ENCODE measurements at places on chromosomes 5 and 9. TPM values are rescaled to one million over a fixed set of nuclear protein-coding genes. Genes with fewer than 3 reads are reported as not detected.
A peak's percentile ranks its signal among the peaks of the same experiment; 100 is the strongest.

CBY3 gene
- not detected for total RNA-seq

DNA sequence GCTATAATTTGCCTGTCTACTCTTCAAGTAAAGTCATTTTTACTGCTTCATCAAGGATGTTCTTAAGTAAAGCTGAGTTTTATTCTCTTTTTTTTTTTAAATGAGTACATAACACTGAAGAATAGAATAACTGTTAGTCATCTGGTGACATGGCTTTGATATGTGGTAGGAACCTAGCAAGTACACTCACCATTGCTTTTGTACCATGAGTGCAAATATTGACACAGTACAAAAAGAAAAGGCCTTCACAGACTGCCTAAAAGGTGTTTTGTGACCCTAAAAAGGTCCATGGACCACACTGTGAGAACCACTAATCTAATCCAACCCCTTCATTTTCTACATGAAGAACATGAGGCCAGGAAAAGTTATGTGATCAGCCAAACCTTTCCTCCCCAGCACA is 55.0 kb downstream of the ECPAS start:
- no peaks in the 10 kb centered on the region for H3K4me1 ChIP-seq
- peaks cover 71% of the 10 kb centered on the region for H3K36me3 ChIP-seq
- H3K4me3 ChIP-seq = no peak overlapping the region

DNA sequence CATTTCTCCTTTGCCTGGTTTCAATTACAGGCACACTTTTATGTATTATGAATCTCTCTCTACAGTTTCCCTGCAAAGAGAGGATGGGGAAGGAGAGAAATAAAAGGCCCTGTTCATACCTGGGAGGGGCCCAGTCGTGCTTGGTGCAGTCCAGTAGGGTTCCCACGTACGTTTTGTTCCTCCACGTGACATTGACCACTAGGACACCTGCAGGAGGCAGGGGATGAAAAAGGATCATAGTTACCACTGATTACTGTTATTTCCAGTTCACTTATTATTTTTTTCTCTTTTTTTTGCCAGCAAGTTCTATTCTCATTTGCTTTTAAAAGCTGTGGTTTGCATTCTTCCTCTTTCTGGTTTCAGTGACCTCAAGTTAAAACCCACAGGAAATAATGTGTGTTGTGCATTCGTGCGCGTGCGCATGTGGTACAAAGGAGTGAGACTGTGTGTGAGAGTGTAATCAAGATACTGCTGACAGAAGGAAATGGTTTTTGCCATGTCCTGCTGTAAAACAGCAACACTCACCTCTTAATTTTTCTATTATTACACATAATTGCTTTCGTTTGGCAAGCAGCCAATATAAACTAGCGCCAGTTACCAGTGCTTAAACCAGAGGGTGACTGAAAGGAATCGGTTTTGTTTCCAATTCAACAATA is 96.8 kb downstream of the ZNF608 start:
- no peaks in the 10 kb centered on the region for H3K36me3 ChIP-seq
- peaks cover 68% of the 10 kb centered on the region for H3K27me3 ChIP-seq
- DNase-seq = peak; percentile 71
- no peak overlapping the region for H3K4me3 ChIP-seq

DNA sequence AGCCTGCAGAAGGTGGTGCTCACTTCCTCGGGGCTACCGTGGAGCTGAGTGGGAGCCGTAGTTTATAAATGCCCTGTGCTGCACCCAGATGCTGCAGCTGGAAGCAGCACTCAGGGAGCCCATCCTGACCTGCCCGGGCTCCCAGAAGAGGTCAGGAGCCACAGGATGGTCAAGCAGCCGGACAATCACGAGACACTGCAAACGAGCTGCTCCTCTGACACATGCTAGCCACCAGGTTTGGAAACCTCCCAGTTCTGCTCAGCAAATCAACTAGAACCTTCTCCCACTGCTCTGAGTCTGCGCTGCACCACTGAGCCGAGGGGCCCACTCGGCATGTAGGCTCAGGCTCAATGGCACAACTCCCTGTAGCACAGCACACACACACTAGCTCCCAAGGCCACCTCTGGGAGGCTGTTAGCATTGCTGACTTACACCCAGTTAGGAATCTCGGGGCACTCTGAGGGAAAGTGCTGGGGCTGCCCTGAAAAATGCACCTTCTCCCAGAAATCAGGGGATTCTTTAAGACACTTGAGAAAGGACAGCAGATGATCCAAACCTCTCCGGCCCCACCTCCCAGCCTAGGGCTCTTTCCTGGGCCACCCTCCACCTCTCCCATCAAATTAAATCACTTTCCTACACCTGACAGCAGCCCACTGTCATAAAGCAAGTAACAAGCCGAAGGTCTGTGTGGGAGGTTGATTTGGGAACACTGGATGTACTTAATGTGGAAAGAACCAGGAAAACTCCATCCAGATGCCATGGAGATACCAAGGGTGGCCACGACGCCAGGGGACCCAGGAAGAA is 59.1 kb downstream of the PSMB7 start:
- H3K4me3 ChIP-seq = no peak overlapping the region
- peaks cover 45% of the 10 kb centered on the region for H3K36me3 ChIP-seq
- DNase-seq = no peak
- no peaks in the 10 kb centered on the region for H3K27me3 ChIP-seq
- H3K4me1 ChIP-seq = peaks cover 20% of the 10 kb centered on the region

- peak overlapping the region; percentile 8 for H3K4me3 ChIP-seq
- H3K27me3 ChIP-seq = no peaks in the 10 kb centered on the region
- H3K36me3 ChIP-seq = no peaks in the 10 kb centered on the region
- no peaks in the 10 kb centered on the region for H3K4me1 ChIP-seq
- peak; percentile 33 for DNase-seq
These were observed 52.0 kb downstream of the ITGA2 start for GRCh38 chr5:53041071-53041692.

DNA sequence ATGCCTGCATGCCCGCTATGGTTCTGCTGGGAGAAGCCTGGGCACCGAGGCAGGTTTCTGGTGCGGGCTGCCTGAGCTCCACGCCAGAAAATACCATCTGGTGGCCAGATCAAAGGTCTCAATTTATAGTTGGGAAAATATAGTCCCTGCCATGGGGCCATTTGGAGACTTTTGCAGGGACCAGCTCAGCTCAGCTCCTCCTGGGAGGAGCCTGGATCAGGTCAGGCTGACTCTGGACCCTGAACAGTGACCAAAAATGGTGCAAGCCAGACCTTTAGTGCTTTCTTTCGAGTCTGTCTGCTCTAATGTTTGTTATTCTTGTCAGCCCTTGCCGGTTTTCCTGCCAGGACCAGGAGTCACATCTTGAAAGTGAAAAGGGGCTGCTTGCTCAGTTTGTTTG is 31.8 kb downstream of the HMCN2 start:
- H3K36me3 ChIP-seq = no peaks in the 10 kb centered on the region
- H3K27ac ChIP-seq = no peak overlapping the region
- no peak overlapping the region for H3K4me3 ChIP-seq
- DNase-seq = no peak

PWWP2A gene
- total RNA-seq = 37.6 TPM

- no peak overlapping the region for H3K27ac ChIP-seq
- H3K4me1 ChIP-seq = no peaks in the 10 kb centered on the region
- H3K4me3 ChIP-seq = no peak overlapping the region
- peaks cover 2% of the 10 kb centered on the region for H3K36me3 ChIP-seq
- H3K27me3 ChIP-seq = no peaks in the 10 kb centered on the region
These were observed 427.8 kb downstream of the KDM4C start for GRCh38 chr9:7185612-7186011.

GRCh38 chr5:60026161-60026560 is 132.6 kb upstream of the PDE4D start:
- no peak overlapping the region for H3K27ac ChIP-seq
- H3K36me3 ChIP-seq = no peaks in the 10 kb centered on the region
- no peaks in the 10 kb centered on the region for H3K4me1 ChIP-seq
- H3K27me3 ChIP-seq = no peaks in the 10 kb centered on the region
- H3K4me3 ChIP-seq = no peak overlapping the region
- no peak for DNase-seq

DNA sequence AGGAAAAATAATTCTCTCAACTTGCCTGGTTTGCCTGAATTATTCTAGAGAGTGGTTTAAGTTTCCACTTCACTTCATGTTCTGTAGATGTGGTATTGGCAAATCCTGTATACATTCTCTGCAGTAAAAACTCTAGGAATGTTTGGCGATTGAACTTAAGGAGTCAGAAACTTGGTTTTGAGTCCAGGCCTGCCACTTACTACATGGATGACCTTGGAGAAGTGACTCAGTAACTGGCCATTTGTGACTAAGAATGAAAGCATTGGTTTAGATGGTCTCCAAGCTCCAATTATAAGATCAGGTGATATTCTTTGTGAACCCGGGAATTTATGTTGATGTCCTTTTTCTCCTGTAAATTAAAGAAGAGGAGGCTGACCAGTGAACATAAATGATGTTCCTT is 233.8 kb downstream of the GAS1 start:
- H3K4me1 ChIP-seq = no peaks in the 10 kb centered on the region
- H3K27me3 ChIP-seq = peaks cover 3% of the 10 kb centered on the region
- no peak overlapping the region for H3K4me3 ChIP-seq

GRCh38 chr9:127187231-127187956 is 65.0 kb upstream of the ANGPTL2 start:
- no peaks in the 10 kb centered on the region for H3K27me3 ChIP-seq
- H3K4me1 ChIP-seq = no peaks in the 10 kb centered on the region
- H3K4me3 ChIP-seq = no peak overlapping the region
- DNase-seq = no peak
- H3K36me3 ChIP-seq = no peaks in the 10 kb centered on the region
- H3K27ac ChIP-seq = no peak overlapping the region

- DNase-seq = no peak
- H3K36me3 ChIP-seq = no peaks in the 10 kb centered on the region
- H3K4me1 ChIP-seq = no peaks in the 10 kb centered on the region
These were observed 292.4 kb downstream of the TRIM32 start for GRCh38 chr9:116979456-116979855.

DNA sequence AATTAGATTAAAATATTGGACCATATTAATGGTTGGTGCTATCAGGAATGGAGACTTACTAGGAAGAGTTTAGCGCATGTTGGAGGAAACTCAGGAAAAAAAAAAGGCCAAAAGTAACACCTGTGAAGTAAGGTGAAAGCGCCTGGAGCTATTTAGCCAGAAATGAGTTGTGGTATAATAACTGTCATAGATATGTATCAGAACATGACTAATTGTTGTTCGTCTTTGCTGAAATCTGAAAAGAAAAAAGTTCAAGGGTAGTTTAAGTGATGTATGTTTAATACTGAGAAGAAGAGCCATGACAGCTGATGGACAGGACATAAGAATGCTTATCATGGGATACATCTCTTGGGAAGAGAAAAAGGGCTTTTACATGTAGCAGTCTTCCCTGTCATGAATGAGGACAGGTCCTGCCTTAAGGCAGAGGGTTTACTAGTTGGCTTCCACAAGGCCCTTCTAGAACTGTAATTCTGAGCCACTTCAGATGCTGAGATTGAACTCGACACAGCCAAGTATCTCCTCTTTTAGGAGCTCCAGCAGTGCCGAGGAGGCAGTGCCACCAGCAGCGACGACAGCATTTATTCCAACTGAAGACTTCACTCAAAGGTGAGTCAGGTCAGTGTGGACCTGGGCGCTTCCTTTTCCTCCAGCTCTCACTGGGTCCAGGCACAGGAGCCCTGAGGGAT is 940 bp upstream of the CAMK4 start:
- H3K4me3 ChIP-seq = peak overlapping the region; percentile 44
- H3K27ac ChIP-seq = peak overlapping the region; percentile 20
- H3K4me1 ChIP-seq = peaks cover 10% of the 10 kb centered on the region
- H3K36me3 ChIP-seq = no peaks in the 10 kb centered on the region
- peaks cover 8% of the 10 kb centered on the region for H3K27me3 ChIP-seq

GRCh38 chr9:136762915-136763648 is 1.2 kb downstream of the LCN15 start:
- DNase-seq = no peak
- no peak overlapping the region for H3K4me3 ChIP-seq
- no peaks in the 10 kb centered on the region for H3K27me3 ChIP-seq
- H3K27ac ChIP-seq = no peak overlapping the region

ECM2 gene
- not detected for total RNA-seq

- no peaks in the 10 kb centered on the region for H3K36me3 ChIP-seq
- H3K4me3 ChIP-seq = no peak overlapping the region
- no peak overlapping the region for H3K27ac ChIP-seq
- H3K27me3 ChIP-seq = no peaks in the 10 kb centered on the region
- H3K4me1 ChIP-seq = no peaks in the 10 kb centered on the region
These were observed 145.8 kb downstream of the TENT4A start for GRCh38 chr5:6859023-6859422.

DNA sequence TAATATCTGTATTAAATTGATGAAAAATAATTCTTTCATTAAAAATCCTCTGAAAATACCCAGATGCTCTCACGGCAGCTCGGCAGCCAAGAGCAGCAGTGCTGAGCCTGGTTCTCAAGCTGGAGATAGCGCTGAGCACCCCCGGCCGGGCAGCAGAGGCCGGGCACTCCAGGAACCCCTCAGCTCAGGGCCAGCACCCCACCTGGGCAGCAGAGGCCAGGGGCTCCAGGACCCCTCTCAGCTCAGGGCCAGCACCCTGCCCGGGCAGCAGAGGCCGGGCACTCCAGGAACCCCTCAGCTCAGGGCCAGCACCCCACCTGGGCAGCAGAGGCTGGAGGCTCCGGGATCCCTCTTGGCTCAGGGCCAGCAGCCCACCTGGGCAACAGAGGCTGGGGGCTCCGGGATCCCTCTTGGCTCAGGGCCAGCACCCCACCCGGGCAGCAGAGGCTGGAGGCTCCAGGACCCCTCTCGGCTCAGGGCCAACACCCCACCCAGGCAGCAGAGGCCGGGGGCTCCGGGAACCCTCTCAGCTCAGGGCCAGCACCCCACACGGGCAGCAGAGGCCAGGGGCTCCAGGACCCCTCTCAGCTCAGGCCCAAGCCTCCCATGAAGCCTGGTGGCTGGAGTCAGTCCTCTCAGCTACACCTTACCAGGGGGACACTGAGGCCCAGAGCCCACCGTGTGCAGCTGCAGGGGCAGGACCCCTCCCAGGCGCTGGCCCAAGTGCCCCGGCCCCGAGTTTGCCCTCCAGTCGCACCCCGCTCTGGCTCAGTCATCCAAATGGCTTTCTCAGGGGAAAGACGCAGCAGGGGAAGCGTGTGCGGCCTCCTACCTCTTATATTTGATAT is 21.7 kb downstream of the CLPTM1L start:
- peaks cover 63% of the 10 kb centered on the region for H3K36me3 ChIP-seq
- no peaks in the 10 kb centered on the region for H3K4me1 ChIP-seq
- no peak overlapping the region for H3K27ac ChIP-seq
- DNase-seq = no peak

IL3 gene
- total RNA-seq = not detected

- no peaks in the 10 kb centered on the region for H3K36me3 ChIP-seq
- DNase-seq = no peak
- no peak overlapping the region for H3K27ac ChIP-seq
These were observed 21.6 kb upstream of the CLPTM1L start for GRCh38 chr5:1366514-1366913.

SPINK6 gene
- not detected for total RNA-seq

GRCh38 chr5:176560364-176560763 is 11.2 kb downstream of the CDHR2 start:
- no peaks in the 10 kb centered on the region for H3K4me1 ChIP-seq
- H3K27ac ChIP-seq = no peak overlapping the region
- H3K36me3 ChIP-seq = no peaks in the 10 kb centered on the region
- H3K4me3 ChIP-seq = no peak overlapping the region
- DNase-seq = no peak

ZNF300 gene
- 5.8 TPM for total RNA-seq

GRCh38 chr9:94767331-94768072 is 41.0 kb downstream of the AOPEP start:
- no peak overlapping the region for H3K4me3 ChIP-seq
- H3K27me3 ChIP-seq = no peaks in the 10 kb centered on the region
- no peaks in the 10 kb centered on the region for H3K36me3 ChIP-seq
- H3K27ac ChIP-seq = no peak overlapping the region

- H3K27me3 ChIP-seq = no peaks in the 10 kb centered on the region
- DNase-seq = no peak
- H3K36me3 ChIP-seq = no peaks in the 10 kb centered on the region
- H3K27ac ChIP-seq = no peak overlapping the region
- H3K4me1 ChIP-seq = no peaks in the 10 kb centered on the region
These were observed 46.4 kb upstream of the SLC44A1 start for GRCh38 chr9:105198023-105198422.
